ENCODE measurements at places on chromosomes 5 and 9. TPM values are rescaled to one million over a fixed set of nuclear protein-coding genes. Genes with fewer than 3 reads are reported as not detected.

GRCh38 chr5:113463032-113463431 is 25.2 kb downstream of the MCC start:
- no peak for DNase-seq

DNA sequence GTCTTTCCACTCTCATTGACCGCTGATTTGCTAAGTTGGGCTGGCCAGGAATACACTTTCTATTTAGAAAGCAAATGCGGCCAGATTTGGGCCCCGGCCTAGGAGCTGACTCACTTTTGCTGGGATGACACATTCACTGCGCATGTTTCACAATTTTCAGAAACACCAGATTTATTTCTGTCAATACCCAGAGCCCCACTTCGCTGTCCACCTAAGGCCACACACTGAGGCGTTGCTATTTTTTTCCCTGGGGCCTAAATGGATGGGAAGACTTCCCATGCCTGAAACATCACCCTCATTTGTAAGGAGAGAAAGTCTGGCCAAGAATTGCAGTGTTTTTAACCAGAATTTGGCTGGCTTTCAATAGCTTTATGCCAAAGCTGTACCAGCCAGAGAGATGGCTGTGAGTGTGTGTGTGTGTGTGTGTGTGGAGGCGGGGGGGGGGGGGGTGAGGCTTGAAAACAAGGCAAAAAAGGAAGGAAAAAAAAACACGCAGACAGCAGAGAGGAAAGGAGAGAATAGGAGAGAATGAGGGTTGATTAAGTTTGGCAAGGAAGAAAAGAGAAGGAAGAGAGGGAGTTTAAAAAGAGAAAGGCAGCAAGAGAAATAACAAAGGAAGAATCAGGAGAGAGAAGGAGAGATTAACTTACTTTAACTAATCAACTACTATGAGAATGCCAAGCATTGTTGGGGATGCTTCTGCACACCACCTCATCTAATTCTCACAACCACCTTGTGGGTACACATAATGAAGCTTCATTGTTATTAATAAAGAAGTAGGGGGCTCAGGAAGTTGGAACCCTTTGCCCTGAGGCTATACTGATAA is 261.4 kb upstream of the KLF4 start:
- no peak for DNase-seq

DNA sequence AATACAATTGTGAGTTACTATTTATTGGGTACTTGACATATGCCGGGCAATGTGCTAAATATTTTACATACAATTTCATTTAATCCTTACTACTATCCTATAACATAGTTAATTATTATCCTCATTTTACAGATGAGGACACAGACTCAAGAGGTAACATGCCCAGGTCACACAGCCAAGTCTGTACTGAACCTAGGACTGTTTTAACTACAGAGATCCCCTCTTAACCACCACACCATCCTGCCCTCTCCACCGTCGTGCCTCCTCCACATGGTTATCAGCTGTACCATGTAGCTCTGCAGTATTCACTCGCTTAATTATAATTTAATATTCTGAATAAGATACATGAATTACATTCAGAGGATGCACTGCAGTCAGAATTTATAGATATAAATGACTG is 5.3 kb downstream of the RAB14 start:
- DNase-seq, result no peak

GRCh38 chr9:10806868-10807267 is 194.1 kb upstream of the PTPRD start:
- DNase-seq, result no peak

DNA sequence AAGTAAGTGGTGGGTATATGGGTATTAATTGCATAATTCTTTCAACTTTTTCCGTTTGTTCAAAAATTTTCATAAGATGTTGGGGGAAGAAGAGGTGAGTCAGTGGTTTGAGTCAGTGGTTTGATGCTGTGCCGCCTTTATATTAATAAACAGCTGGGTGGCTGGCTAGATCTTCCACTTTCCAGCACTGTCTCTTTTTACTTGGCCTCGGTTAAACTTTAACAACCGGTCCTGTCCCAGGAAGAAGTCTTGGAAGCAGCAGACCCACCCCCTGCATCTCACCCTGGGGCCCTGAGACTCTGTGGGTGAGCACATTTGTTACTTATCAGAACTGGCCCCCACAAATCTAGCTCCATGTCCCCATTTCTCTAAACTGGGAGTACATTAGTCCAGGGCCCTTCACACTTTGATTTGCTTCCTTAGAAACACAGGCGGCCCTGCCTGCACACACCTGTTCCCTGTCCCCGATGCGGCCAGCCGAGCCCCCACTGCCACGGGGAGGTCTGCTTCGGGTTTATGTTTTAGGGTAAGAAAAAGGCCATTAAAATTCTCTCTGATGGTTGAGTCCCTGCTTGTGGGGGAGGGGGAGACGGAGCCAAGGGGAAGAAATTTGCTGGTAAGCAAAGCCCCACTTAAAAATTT is 90.7 kb downstream of the PTCH1 start:
- no peak for DNase-seq

DNA sequence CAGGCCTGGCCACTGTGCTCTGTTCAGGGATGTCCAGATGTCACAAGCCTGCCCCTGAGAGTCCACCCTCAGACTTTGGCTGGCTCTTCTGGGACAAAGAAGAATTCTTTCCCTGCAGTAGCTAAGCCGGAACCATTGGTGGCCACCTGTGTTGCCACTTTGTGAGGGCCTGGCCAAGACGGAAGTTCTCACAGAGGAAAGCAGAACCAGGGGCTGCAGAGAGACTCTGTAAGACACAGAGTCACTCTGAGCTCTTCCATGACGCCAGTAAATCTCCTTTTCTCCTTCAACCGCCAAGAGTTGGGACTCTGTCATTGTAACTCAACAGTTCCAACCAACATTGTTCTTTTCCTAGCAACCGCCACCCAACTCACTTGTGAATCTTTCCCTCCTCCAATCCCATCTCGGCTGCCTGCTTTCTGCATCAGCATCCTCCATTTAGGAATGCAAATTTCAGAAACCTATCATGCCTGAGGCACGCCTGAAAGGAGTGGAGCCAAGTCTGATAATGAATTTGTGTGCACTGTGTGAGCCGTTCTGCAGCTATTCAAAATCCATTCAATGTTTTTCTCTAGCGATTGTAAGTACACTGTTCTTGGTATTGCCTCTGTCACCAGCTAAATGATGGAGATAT is 37.8 kb upstream of the ATP6V1G1 start:
- no peak for DNase-seq

GRCh38 chr9:87226896-87227295 is 270.8 kb upstream of the DAPK1 start:
- no peak for DNase-seq

GRCh38 chr5:140672455-140673186 is 755 bp downstream of the DND1 start:
- no peak for DNase-seq

DNA sequence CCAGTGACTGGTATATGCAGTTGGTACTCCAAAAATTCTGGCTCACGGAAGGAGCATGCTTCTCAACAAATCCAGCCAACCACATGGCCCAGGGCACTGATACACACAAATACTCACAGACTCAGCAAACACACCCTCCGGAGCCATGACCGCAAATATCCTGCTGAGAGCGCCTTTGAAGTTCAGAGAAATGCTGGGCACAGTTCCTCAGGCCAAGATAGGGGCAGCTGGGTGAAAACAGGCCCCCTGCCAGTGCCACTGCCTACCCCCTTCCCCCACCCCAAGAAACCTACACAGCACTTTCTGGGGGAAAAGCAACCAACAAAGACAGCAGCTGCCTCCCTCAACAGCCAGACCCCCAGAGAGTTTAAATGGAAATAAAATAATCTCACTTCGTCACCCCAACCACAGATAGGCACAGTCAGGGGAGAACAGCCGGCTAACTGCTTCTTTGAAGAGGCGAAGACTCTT is 120.0 kb downstream of the C5orf15 start:
- DNase-seq, result no peak

GRCh38 chr5:142290577-142291299 is 34.1 kb downstream of the SPRY4 start:
- DNase-seq, result no peak

- peak; percentile 61 for DNase-seq
Observed at GRCh38 chr5:157214861-157215513, 34.3 kb downstream of the ITK start.

DNA sequence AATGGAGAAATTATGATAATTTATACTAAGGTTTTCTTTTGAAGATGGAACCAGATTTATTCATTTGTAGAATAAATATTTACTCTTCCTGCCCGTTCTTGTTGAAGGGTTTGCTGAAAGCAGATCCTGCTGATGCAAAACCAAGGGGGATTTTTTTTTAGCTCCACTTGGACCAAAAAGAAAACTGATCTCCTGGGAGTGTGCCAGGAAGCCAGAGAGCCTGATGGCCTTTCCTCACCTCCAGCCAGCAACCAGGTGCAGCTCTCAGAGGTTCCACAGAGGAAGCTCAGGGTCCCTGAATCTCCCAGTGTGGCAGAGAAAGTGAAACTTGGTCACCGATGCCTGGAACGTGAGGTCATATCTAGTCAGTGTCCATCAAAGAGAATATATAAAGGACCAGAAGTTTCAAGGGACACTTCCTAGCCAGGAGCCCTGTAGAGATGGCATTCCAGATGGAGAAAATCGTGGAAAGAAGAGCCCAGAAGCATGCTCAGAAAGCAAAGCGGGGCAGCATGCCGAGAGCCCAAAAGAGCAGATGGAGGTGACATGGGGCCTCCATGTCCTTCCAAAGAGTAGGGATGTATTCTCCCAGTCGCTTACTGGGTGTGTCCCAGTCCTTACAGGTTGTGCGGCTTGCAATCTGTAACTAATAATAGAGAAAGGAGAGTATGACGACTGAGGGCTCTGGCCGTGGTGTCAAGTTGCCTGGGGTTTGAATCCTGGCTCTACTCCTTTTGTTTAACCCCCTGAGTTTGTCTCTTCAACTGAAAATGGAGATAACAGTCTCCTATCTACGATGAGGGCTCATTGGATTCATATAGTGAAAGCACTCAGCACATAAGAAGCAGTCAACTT is 12.2 kb downstream of the AFAP1L1 start:
- DNase-seq, result no peak

DNA sequence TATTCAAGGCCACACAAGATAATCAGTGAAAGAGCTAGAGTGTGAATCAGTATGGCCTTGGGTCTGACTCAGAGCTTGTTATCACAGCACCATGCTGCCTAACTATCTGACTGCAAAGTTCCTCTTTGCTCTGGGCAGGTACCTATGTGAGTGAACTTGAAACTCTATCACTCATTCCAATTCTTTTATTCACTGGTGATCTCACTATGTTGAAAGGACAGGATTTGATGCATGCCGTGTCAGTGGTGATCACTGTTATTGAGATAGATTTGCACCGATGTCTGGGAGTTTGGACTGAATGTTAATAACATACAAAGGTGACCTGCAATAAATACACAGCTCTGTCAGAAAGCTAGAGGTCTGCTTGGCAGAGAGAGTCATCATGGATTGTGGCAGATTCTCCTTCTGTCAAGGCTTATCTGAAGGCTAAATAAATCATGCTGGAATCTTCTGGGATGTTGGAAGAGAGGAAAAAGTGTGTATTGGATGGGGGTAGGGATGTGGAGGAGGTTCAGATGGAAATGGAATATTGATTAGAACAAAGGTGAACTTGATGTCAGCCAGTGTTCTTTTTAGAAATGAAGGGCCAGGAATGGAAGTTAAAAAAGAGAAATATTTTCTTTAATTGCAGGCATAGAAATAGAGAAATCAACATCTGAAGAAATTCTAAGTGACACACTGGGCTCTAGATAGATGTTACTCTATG is 91.8 kb upstream of the TNC start:
- DNase-seq, result peak; percentile 56

DNA sequence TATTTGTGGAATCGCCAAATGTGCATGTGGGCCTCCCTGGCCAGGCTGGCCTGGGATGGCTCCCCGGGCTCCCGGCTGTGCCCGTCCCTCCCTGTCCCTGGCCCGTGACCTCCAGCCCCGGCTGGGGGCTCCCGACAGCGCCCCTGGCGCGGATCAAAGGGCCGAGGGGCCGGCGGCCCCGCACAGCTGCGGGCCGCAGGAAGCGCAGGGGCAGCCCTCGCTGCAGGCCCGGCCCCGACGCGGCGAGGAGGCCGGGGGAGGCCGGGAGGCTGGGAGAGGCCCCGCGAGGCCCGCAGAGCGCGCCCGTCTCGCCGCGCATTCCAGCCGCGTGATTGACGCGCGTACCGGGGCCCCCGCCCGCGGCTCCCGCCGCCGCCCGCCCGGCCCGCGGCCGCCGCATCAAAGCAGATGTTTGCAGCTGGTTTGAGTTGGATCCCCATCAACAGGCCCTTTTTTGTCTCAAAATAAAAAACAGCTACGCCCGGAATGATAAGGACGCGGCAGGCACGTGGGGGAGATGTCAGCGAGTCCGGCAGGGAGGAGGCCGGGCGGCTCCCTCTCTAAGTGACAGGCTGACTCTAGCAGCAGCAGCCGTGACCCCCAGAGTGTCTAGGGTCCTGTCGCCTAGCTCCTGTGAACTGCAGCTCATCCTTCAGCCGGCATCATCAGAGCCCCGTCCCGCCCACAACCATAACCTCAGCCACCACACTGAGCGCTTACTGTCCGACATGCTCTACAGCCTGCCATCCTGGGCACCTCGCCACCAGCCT is 69.4 kb downstream of the LMX1B start:
- no peak for DNase-seq

- DNase-seq, result no peak
Observed at GRCh38 chr9:127628758-127629467, 16.8 kb downstream of the STXBP1 start.

DNA sequence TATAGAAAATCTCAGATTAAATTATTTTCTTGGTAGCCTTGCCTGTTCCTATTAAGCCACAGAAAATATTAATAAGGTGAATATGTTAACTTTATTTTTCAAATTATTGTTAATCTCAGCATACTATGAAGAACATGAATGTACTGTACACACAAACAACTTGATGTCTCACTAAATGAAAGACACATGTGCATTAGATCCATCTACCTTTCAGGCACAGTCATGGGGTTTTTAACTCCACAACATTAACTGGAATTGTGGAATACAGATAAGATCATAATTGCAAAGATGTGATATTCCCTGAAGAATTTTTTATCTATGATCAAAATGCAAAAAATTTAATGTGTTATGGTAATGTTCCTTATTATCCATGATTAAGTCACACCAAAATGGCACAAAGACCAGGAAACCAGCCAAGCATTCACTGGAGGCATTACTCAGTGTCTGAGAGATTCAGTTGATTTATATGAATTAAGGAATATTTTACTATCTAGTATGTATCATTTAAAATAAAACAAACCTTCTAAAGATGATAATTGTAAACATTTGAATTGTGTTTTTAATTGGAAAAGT is 150.0 kb upstream of the VCAN start:
- DNase-seq, result no peak

Gene ADRB2
- 0.35 TPM for polyA plus RNA-seq

Gene PKD2L2
- polyA plus RNA-seq, result 0.74 TPM

Gene HTR1A
- polyA plus RNA-seq, result not detected

Gene SLC6A3
- not detected for polyA plus RNA-seq

Gene PCDHGB7
- polyA plus RNA-seq, result 0.74 TPM

Gene PLK2
- polyA plus RNA-seq, result 0.85 TPM

Gene NEURL1B
- polyA plus RNA-seq, result not detected

Measured in GM12878 (cell line).